Effector memory CD8-positive, alpha-beta T cell (primary cell): ENCODE measurements at places on chromosomes 3 and 15.

GRCh38 chr15:88990185-88990679, 77.1 kb upstream of the MFGE8 start:
- DNase-seq, result no peak

DNA sequence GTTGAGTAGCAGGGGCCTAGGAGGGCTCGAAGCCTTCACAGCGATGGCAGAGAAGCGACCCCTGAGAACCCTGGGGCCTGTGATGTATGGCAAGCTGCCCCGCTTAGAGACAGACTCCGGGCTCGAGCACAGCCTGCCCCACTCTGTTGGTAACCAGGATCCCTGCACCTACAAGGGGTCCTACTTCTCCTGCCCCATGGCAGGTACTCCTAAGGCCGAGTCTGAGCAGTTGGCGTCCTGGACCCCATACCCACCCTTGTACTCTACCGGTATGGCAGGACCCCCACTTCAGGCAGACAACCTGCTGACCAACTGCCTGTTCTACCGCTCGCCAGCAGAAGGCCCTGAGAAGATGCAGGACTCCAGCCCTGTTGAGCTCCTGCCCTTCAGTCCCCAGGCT, 4.3 kb downstream of the C15orf39 start:
- no peak for DNase-seq

DNA sequence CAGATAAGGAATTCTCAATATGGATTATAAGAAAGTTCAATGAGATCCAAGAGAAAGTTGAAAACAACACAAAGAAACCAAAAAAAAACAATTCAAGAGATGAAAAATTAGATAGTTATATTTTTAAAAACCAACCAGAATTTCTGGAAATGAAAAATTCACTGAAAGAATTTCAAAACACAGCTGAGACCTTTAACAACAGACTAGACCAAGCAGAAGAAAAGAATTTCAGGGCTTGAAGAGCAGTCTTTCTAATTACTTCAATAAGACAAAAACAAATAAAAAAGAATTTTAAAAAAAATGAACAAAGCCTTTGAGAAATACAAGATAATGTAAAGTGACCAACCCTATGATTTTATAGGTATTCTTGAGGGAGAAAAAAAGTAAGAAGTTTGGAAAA, 155.4 kb downstream of the ZMAT3 start:
- no peak for DNase-seq

DNA sequence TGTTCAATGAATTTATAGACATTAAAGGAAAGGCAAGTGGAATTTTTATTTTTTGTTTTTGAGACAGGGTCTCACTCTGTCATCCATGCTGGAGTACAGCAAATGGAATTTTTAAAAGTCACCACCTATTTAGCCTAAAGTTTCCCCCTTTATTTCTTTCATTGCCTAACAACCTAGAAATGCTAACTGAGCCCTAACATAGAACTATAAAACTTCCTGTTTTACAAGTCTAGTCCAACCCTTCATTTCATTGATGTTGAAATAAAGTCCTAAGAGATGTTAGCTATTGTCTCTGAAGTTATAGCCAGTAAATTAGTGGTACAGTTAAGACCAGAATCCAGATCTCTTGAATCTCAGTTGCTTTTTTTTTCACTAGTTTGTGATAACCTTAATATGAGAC, 39.0 kb downstream of the MAPK6 start:
- DNase-seq, result no peak

DNA sequence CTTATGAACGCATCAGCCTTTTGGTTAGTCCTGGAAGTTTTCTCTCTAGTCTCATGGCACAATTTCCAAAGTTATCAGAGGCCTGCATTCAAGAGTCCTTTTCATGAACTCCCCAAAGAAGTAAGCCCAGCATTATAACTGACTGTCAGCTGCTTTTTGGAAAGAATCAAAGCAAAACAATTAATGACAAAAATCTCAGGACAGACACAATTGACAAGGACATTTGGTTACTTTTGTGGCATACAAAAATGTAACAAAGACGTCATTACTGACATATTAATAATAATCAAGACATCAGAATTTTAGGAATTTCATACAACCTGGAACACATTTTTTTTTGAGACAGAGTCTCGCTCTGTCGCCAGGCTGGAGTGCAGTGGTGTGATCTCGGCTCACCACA, 21.2 kb downstream of the KATNBL1 start:
- no peak for DNase-seq

DNA sequence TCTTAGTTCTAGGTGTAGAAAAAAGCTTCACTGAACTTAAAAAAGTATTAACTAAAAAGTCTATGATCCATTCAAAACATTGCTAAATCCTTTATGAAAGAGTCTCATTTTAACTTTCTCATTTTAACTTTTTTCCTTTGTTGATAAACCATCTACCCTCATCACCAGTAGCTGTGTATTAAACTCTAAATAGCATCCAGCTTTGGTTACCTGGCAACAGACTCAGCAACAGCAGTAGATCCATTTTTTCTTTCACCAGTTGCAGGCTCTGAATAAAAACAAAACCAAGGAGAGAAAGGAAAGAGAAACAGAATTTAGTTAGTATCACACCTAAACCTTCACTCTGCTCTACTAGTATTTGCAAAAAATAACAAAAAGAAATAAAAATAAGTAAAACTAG, 51.6 kb downstream of the TP53BP1 start:
- no peak for DNase-seq

DNA sequence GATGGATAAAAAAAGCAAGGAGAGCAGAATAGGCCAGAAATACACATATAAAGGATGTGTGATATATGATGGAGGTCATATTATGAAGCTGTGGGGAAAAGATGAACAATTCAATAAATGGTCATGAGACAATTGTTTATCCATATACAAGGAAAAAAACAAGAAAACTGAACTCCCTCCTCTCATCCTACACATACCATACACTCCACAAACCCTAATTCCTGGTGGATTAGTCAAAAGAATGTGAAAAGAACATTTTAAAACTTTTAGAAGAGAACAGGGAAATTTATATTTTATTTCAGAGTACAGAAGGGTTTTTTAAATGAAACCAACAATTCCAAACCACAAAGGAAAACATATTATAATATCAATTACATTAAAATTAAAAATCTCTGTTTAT, 34.5 kb upstream of the NR2E3 start:
- no peak for DNase-seq
